Daoy (cell line): ENCODE measurements at places on chromosomes 4 and X. TPM values are rescaled to one million over a fixed set of nuclear protein-coding genes. Genes with fewer than 3 reads are reported as not detected.

Gene SPANXC
- 15.4 and 35.2 TPM in 2 replicates for total RNA-seq

Gene SATL1
- total RNA-seq, result 0.60 TPM in 1 of 2 replicates, not detected in the other

Gene PNMA5
- total RNA-seq, result not detected in 2 replicates

Gene MND1
- total RNA-seq, result 20.3 and 23.7 TPM in 2 replicates

Gene MAOB
- 0.06 and 0.46 TPM in 2 replicates for total RNA-seq

Gene NAA11
- total RNA-seq, result 10.2 and 10.9 TPM in 2 replicates

Gene RPL9
- 3,288 and 3,912 TPM in 2 replicates for total RNA-seq

Gene YIPF7
- total RNA-seq, result not detected in 2 replicates

Gene EPGN
- 1.3 TPM in 1 of 2 replicates, not detected in the other for total RNA-seq

Gene DCHS2
- total RNA-seq, result 0.15 and 0.40 TPM in 2 replicates

Gene SUPT20HL1
- not detected in 2 replicates for total RNA-seq

Gene ETDA
- total RNA-seq, result not detected in 2 replicates

Gene GDI1
- total RNA-seq, result 71.6 and 103 TPM in 2 replicates

Gene C4orf51
- not detected in 2 replicates for total RNA-seq

Gene SHROOM4
- 0.92 and 1.4 TPM in 2 replicates for total RNA-seq

Gene SPANXN4
- not detected in 2 replicates for total RNA-seq

Gene HSFX1
- 0.17 and 1.3 TPM in 2 replicates for total RNA-seq

Gene PGRMC2
- total RNA-seq, result 11.4 and 13.1 TPM in 2 replicates

Gene MAGEA3
- 116 and 128 TPM in 2 replicates for total RNA-seq

Gene BMPR1B
- total RNA-seq, result 1.7 and 2.0 TPM in 2 replicates

Gene FGF13
- 4.4 and 6.0 TPM in 2 replicates for total RNA-seq

Gene SULT1B1
- total RNA-seq, result 0.63 and 0.74 TPM in 2 replicates

Gene SH2D1A
- not detected in 2 replicates for total RNA-seq

Gene NBDY
- total RNA-seq, result 4.0 and 4.3 TPM in 2 replicates

Gene NEIL3
- 11.3 and 14.5 TPM in 2 replicates for total RNA-seq

Gene GPM6B
- 0.51 and 0.68 TPM in 2 replicates for total RNA-seq

Gene MAGEA11
- 46.0 and 48.3 TPM in 2 replicates for total RNA-seq

Gene LNX1
- total RNA-seq, result 2.5 and 10.2 TPM in 2 replicates

Gene SUPT20HL2
- not detected in 2 replicates for total RNA-seq

Gene LRP2BP
- 0.03 and 0.29 TPM in 2 replicates for total RNA-seq
